NCI-H1694 treated with DMSO at 0.1 percent for 48 hours (cell line): ENCODE measurements at places on chromosomes 3 and 15.

- DNase-seq = no peak
Observed at GRCh38 chr3:111103807-111104206, 32.2 kb downstream of the NECTIN3 start.

- no peak for DNase-seq
Observed at GRCh38 chr3:16407366-16407765, 106.1 kb downstream of the RFTN1 start.

GRCh38 chr15:56718560-56718959 lies 14.7 kb downstream of the ZNF280D start:
- DNase-seq = no peak

DNA sequence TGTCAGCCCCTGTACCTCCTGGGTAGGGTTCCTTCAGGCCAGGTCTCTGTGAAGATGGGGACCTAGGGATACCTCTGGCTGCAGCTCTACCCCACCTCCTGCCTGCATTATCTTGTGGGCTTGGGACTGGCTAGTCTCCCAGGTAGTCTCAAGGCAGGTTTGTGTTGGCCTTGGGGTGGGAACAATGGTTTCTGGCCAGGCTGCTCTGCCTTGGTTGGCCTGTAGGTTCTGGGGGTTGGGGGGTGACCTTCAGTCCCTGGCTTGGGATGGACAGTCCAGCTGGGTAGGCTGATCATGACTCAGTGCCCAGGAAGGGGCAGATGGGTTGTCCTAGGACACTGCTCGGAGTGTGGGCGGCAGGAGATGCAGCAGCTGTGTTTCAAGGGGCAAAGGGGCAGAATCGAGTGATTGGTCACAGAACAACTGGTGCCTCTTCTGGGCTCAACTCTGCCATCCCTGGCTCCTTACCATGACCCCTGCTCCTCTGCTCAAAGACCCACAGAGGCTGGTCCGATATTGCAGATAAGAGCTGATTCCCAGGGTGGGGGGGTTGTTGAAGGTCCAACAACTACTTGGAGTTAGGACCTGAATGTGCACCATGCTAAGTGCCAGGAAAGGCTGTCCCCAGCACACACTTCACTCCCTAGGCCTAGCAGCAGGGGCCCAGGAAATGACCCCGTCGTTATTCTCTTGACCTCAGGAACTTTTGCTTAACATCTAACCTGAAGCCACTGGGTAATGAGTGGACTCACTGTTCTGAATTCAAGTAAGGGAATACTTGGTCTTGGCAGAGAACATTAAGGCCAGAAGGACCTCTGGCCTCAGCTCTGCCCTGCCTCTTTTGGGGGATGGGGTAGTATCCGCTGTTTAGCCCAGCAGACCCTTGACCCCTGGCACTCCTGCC lies 18.1 kb upstream of the BSN start:
- DNase-seq = no peak

GRCh38 chr3:100761951-100762350 lies 52.7 kb downstream of the TFG start:
- no peak for DNase-seq

DNA sequence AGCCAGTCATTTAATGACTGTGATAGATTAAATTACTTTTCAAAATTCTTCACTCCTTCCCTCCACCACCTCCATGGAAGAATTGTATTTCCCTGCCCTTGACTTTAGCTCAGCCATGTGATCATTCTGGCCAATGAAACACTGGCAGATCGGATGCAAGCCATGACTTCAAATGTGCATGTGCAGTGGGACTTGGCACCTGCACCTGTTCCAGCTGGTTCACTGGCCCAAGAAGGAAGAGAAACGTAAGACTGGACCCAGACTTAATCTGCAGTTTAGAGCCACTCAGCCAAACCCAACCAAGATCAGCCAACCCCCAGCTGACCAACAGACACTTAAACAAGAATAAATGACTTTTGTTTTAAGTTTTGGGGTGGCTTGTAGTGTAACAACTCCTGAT lies 11.8 kb downstream of the DPH3 start:
- DNase-seq = no peak
